ENCODE measurements at places on chromosomes 7 and 10. TPM values are rescaled to one million over a fixed set of nuclear protein-coding genes. Genes with fewer than 3 reads are reported as not detected.

Gene AS3MT
- 9.3 TPM for total RNA-seq

DNA sequence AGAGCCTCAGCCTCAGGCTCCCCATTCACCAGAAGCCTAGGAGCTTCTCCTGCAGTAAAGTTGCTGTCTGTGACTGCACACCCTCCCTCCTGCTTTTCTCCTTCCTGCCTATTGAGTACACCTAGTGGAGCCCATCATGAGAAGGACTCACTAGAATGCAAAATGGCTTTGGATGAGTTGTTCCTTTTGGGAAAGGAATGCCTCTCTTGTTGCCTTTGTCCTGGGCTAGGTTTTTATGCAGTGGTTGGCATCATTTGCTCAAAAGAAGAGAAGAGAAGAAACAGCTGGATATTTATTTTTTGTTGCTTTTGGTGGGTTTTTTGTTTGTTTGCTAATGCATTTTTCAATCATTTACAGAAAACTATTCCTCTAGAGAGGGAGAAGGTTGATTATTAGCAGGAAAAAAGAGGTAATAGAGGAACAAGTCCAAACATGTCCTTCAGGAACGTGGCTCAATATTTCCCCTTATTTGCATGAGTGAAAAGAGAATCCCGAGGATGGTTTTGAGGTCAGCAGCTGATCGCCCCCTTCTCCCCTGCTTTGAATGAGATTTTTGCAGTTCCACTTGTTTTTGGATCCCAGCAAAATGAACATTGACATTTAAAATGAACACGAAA, 369.9 kb upstream of the NRP1 start:
- no peak for DNase-seq

DNA sequence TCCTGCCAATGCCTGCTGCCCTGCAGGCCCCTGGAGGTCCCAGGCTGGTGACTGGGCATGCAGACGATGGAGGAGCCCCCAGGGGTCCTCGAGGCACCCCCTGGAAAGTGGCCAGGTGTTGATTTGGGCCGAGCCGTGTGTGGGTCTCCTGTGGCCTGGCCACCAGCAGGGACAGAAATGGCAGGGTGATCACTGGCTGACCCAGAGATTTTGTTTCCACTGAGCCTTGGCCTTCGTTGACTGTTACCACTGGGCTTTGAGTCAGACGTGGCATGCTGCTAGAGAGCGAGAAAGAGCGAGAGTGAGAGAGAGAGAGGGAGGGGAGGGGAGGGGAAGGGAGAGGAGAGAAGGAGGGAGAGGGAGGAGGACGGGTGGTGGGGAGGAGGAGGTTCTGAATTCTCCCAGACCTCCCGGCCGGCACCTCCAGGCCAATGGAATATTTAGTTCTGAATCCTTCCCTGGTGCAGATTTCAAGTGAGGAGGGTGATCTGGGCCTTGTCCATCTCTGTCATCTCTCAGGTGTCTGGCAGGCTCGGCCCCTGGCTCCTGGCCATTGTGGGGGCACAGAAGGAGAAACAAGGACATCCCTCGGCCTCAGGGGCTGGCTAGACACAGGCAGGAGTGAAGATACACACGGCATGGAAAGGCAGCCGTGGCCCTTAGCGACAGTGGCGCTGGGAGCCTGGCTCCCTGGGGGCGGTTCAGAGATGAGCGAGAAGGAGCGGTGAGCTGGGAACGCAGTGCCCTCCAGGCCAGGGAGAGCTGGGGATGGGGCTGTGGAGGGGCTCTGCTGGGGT, 58.2 kb downstream of the GLRX3 start:
- DNase-seq = no peak

DNA sequence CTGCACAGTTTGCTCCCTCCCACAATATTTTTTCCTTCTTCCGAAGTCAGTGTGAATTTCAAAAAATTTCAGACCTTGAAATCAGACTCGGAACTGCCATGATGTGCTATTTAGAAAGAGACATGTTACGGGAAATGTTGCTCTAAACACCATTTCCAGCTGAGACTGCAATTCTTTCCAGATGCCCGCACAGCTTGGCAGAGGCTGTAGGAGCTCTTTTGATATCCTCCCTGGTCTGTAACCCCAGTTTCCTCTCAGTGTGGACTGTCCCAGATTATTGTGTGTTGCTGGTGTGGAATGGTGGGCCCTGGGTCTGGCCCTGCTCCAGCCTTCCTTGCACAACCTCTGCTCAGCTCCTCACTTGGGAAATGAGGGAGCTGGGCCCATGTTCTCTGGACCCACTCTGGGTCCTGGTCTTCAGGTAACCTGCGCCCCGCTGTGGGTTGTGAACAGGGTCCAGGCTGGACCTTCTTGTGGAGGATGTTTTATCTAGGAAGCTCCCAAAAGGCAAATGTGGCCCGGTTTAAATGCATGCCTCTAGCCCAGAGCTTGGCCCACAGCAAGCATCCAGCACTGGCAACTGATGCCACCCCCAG, 172.8 kb upstream of the CXCL12 start:
- DNase-seq = no peak

GRCh38 chr7:30323006-30323355, 38.6 kb downstream of the ZNRF2 start:
- no peak for DNase-seq

GRCh38 chr7:31309407-31309806, 31.1 kb downstream of the NEUROD6 start:
- no peak for DNase-seq

DNA sequence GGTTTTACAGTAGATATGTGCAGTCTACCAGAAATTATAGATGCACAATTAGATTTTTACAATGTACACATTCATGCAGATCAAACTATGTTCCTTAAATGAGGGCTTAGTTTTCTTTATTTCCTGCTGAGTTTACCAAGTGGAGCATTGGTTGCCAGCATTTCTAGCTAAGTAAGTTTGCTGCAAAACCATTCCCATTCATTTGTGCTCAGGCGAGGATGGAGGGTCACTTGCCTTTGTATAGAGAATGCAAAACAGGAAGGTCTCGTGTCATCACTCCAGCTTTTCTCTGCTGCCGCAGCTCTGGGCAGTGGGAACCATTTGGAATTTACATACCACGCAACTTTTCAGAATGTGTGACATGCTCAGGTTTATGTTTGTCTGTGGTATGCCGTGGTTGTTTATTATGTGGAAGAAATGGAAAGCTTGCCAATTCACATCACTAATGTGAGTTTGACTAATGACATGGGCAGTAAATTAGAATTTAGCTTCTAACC, 198.6 kb downstream of the TRIL start:
- DNase-seq = no peak

Gene PLCE1
- 6.7 TPM for total RNA-seq

DNA sequence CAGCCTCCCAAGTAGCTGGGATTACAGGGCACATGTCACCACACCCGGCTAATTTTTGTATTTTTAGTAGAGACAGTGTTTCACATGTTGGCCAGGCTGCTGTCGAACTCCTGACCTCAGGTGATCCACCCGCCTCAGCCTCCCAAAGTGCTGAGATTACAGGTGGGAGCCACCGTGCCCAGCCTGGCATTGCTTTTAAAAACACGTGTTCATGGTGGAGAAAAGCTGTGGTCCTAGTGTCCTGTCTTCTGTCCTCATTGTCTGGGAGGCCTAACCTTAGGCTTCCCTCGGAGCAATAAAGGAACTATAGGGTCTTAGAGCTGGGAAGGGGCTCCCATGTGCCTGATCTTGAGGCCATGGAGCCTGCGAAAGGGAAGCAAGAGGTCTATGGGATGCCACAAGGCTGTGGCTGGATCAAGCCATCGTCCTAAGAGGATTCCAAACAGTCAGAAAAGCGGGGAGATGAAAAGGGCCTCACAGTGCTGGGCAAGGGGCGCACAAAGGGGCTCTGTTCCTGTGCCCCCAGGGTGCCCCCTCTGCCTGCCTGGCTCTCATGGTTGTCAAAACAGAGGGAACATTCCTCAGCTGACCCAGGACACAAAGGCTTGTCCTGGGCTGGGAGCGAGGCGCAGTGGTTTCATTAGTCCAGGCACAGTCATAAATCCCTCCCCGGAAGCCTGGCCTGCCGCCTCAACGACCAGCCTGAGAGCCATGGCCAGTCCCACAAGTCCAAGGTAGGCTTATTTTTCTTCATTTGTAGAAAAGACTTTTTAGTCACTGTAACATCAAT, 106.6 kb upstream of the TNS3 start:
- no peak for DNase-seq

- DNase-seq = no peak
These were observed 121.9 kb downstream of the WNT2 start for GRCh38 chr7:117200786-117201458.

DNA sequence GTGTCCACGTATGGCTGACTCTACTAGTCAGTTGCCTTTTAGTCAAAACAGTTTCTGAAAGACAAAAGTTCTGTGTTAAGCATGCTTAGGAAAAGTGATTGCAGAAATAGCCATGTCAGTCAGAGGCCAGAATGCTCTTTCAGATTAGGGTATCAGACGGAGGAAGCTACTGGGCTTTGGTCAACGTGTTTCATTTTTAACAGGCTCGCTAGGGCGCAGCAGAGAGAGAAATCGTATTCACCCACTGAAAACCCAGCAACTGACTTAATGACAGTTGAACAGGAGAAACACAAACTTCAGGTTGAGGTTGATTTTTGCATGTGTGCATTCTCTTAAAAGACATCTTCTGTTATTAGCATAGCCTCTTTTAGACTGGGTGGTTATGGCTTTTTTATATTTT, 322.6 kb upstream of the KIAA1217 start:
- no peak for DNase-seq

Gene CTAGE15
- total RNA-seq = 0.46 TPM

- DNase-seq = no peak
These were observed 548.2 kb upstream of the PFKP start for GRCh38 chr10:2519139-2519538.

Gene GPR26
- not detected for total RNA-seq

Gene CXCL12
- total RNA-seq = 0.29 TPM

DNA sequence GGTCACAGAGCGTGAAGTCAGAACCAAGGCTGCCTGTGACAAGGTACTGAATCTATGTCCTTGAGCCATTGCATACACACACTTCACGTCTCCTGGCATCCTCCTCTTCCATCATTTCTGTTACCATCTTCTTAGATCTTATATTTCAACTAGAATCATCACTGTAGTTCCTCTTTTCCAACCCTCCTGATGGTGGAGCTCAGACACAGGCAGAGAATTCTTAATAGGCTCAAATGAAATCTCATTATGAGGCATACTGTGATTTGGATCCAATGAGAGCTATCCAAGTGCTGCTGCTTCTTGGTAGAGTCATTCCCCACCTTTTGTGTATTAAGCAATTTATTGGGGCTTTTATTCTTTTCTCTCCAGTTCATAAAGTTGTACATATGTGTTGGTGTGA, 113.2 kb downstream of the CALCR start:
- peak; percentile 8 for DNase-seq

DNA sequence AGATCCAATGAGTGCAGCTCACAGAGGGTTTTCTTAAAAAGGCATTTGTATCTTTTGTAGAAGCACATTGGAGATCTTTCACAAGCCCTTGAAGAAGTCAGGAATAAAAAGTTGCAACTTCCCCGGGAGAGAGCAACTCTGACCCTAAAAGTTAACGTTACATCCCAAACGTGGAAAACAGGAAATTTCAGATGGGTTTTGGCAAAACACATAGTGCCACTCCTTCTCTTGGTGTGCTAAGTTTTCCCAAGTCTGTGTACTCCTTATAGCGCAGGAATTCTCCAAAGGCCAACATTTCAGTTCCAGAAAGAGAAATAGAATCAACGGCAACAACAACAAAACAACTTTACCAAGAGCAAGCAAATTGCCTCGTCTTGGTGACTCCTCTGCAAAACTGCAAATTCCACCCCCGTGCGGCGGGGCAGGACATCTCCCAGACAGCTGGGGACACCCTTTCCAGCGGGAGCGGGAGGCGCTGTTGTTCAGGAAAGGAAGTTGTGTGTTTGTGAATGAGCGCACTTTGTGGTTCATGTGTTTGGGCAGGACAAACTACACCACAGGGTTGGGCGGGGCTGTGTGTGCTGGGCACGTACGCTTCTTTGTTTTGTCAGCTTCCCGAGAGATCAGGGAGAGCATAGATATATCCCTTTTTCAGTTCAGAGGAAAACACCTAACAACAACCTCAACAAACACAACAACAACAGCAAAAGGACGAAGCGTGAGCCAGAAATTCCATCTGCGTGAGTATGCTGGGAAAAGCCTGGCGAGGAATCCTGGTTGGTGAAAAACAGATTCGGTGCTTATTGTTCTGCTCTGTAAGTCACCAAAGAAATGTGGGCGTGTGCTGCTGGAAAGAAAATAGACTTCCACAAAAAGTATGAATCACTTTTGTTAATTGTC, 294.7 kb upstream of the PITRM1 start:
- DNase-seq = peak; percentile 99

DNA sequence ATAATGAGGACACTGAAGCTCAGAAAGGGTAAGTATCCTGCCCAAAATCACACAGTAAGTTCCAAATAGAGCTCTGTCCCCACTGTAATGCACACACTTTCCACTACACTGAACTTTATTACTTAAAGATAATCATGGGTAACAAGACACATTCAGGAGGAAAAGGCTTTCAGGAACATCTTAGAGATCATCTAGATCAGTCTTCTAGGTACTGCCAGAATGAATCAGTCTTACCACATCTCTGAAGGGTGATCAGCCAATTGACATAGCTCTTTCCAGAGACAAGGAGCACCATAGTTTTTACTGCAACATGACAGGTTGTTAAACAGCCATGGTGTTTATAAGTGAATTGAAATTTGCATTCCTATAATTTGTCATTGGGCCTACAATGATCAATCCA, 5.4 kb upstream of the HERPUD2 start:
- no peak for DNase-seq

Gene ZPBP
- total RNA-seq = not detected

Gene GDF2
- not detected for total RNA-seq

Gene GHRHR
- total RNA-seq = not detected

DNA sequence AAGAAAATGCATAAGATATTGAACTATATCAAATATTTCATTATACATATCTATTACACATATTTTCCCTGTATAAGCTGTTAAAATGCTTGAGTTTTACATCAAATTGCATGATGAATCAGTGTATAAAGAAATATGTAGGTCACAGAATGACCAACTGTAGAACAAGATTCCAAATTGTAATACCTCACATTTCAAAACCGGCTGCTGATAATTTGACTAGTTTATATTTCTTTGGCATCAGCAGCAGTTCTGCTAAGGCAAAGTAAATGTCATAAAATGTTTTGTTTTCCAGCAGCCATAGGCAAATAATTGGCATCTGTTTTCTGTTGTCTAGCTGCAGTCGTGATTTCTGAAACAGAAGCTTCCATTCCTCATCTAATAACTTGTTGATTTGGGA, 633.9 kb downstream of the ARL4A start:
- no peak for DNase-seq

GRCh38 chr10:98446661-98447221, at the start of gene HPS1:
TSS of gene HPS1 (minus strand) at chr10:98446935. CDS start at chr10:98443240, 3,695 bp downstream.
- DNase-seq = peak; percentile 67

GRCh38 chr10:3239920-3240894, 67.6 kb upstream of the PITRM1 start:
- no peak for DNase-seq

GRCh38 chr10:16891375-16892313, 74.4 kb upstream of the RSU1 start:
- DNase-seq = peak; percentile 84

Gene TAS2R5
- total RNA-seq = not detected

GRCh38 chr7:5681423-5681822, 100.0 kb downstream of the RNF216 start:
- no peak for DNase-seq
